M059J (cell line): ENCODE measurements at places on chromosomes 11 and 22. TPM values are rescaled to one million over a fixed set of nuclear protein-coding genes. Genes with fewer than 3 reads are reported as not detected.

Gene LRRC75B
- total RNA-seq = 0.47 TPM in 1 of 2 replicates, not detected in the other

Gene NOX4
- total RNA-seq = not detected in 2 replicates

Gene LIF
- total RNA-seq = 7.5 and 9.9 TPM in 2 replicates

DNA sequence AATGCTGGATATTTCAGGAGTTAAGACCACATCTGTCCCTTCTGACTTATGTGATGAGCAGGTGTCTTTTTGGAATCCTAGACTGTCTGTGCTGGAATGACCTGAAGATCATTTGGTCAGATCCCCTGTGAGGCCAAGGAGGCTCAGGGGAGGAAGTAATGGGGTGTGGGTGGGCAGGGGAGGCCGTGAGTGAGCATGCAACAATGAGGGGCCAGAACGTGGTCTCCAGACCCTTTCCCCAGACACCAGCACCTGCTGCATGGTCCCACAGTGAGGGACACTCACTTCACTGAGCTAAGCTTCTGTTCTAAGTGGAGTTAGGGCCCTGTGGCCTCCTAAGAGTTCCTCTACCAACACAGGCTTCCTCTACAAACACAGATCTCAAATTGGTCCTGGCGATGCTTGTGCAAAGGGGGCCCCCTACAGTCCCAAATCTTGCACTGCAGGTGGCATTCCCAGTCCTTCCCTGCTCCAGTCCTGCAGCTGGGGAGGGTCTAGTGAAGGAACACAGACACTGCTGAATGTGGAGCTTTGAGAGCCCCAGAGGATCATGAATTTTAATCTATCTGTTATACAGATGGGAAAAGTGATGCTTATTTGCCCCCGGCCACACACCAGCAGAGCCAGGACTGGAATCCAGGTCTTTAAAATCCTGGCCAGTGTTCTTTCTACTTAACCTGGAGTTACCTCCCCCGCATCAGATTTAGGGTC is 7.4 kb downstream of the USP2 start:
- peak; percentile 68 for DNase-seq

GRCh38 chr11:10653946-10654810 is 39.4 kb downstream of the IRAG1 start:
- DNase-seq = peak; percentile 77

DNA sequence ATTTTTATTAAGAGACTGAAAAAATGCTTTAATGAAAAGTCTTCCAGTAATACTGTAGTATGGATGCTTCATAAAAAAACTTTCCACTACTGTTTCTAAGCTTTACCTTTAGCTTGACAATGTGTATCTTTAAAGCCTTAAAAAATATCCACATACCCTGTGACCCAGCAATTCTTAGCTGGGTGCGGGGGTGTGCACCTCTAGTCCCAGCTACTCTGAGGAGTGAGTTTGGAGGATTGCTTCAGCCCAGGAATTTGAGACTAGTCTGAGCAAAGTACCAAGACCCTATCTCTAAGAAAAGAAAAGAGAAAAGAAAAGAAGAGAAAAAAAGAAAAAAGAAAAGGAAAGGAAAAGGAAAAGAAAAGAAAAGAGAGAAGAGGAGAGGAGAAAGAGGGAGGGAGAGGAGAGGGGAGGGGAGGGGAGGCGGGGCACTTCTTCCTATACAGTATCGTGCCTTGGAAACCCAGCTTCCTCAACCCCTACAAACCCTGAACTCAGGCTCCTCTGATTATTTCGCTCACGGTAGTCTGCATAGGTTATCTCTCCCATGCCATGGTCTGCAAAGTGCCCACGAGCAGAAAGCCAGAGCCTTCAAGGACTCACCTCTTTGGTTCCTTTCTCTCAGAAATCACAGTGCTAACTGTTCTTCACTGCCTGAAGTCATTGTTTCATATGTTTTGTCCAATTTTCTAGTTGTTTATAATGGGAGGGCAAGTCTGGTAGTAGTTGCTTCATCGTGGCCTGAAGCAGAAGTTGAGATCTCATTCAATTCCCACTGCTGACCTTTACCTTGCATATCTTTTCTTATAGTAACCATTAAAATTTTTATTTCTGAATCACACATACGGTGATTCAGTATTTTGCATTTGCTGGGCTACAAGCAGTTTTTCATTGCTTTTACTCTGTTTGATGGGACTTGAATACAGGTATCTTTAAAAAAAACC is 82.2 kb downstream of the FAM83F start:
- DNase-seq = peak; percentile 51

GRCh38 chr11:126385991-126386728 is 30.7 kb downstream of the ST3GAL4 start:
- no peak for DNase-seq

- DNase-seq = no peak
Measured at GRCh38 chr11:409600-410483, 5.0 kb downstream of the SIGIRR start.

DNA sequence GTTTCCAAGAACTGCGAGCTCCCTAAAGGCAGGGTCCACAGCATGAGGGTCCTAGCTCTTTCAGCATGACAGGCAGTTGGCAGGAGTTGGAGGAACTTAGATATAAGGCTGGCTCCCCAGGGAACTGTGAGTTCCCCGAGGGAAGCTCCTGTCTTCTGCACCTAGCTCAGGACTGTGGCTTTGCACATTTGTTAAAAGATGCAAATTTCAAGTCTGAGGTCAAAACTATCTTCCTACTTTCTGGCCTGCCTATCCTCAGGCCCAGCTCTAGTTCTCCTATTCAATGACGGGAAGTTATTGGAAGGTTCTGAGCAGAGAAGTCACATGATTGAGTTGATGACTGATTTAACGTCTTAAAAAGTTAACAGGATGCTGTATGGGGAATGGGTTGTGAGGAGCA is 11.7 kb upstream of the UCP3 start:
- DNase-seq = no peak

- no peak for DNase-seq
Measured at GRCh38 chr11:859394-860131, 16.9 kb downstream of the TSPAN4 start.
